ENCODE measurements at places on chromosomes 1 and 21. TPM values are rescaled to one million over a fixed set of nuclear protein-coding genes. Genes with fewer than 3 reads are reported as not detected.

Gene CNR2
- not detected for total RNA-seq

Gene FCRLB
- total RNA-seq = 0.44 TPM

Gene TXLNA
- total RNA-seq = 64.9 TPM

GRCh38 chr1:37892151-37893047 is 33.0 kb upstream of the MTF1 start:
- no peak for DNase-seq

- DNase-seq = peak; percentile 94
Observed at GRCh38 chr1:107965110-107965991, at the start of gene VAV3. TSS of gene VAV3 (minus strand) at chr1:107965180. CDS start at chr1:107964869, 311 bp downstream.

GRCh38 chr1:62207187-62207586 is 12.5 kb downstream of the L1TD1 start:
- DNase-seq = no peak

- DNase-seq = no peak
Observed at GRCh38 chr1:34923490-34923889, 6.0 kb downstream of the DLGAP3 start.

- DNase-seq = peak; percentile 89
Observed at GRCh38 chr1:161019751-161020495, 1.0 kb downstream of the F11R start.

DNA sequence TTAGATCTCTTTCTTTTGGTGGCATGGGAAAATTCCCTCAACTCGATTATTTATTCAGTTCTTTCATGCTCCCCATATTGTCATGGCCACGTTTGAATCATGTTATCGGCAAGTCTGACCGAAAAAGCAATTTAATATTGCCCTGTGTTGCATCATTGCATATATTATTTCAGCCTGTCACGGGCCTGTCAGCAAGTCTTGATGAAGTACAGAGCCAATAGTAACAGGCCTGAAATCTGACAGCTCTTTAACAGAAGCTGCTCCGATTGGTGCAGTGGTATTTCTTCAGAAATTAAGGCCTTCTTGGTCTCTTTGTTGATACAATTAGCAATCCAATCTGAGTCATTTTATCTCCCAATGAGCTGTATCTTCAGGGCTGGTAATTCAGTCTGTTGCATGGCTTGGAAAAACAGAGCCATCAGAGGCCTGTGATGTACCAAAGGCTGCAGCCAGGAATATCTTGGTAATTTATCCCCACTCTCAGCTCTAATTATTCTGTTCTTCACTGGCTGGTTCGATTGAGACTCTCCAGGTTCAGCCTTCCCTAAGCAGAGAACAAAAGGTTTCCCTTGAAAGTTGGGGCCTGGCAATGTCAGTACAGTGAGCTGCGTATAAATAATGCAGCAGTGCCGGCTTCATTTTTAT is 149.5 kb downstream of the FGGY start:
- DNase-seq = no peak

- DNase-seq = no peak
Observed at GRCh38 chr1:29744684-29745490, 508.6 kb downstream of the PTPRU start.
